ENCODE measurements at places on chromosomes 2 and 18. TPM values are rescaled to one million over a fixed set of nuclear protein-coding genes. Genes with fewer than 3 reads are reported as not detected.

The CROCC2 gene
- total RNA-seq: not detected

The ANKRD30B gene
- not detected for total RNA-seq

The FBXO48 gene
- 0.33 TPM for total RNA-seq

The MCM6 gene
- total RNA-seq: 16.4 TPM

The ME2 gene
- total RNA-seq: 31.8 TPM

The CREG2 gene
- total RNA-seq: 2.8 TPM

The SLC14A1 gene
- 0.38 TPM for total RNA-seq

The IGFBP2 gene
- total RNA-seq: 588 TPM

The NEB gene
- total RNA-seq: 0.13 TPM

The TACR1 gene
- total RNA-seq: not detected

The ZAP70 gene
- not detected for total RNA-seq

The CD207 gene
- total RNA-seq: not detected

The ACSL3 gene
- total RNA-seq: 110 TPM

The GALNT5 gene
- 2.4 TPM for total RNA-seq

The GLI2 gene
- 25.5 TPM for total RNA-seq

The GRB14 gene
- total RNA-seq: 51.3 TPM

The CD28 gene
- not detected for total RNA-seq

The DYNAP gene
- not detected for total RNA-seq

The GPAT2 gene
- total RNA-seq: under 0.01 TPM

The ITGA4 gene
- total RNA-seq: 37.3 TPM

The MYOM1 gene
- 0.13 TPM for total RNA-seq

The RAB27B gene
- 3.0 TPM for total RNA-seq

The CLEC4F gene
- total RNA-seq: not detected

The CRYGC gene
- not detected for total RNA-seq

The ONECUT2 gene
- under 0.01 TPM for total RNA-seq

The CFC1B gene
- not detected for total RNA-seq

The STON1 gene
- total RNA-seq: 2.1 TPM

The RAX gene
- not detected for total RNA-seq

The DAPL1 gene
- 5.3 TPM for total RNA-seq

The EFR3B gene
- 1.1 TPM for total RNA-seq

The WNT6 gene
- total RNA-seq: not detected

The CNOT9 gene
- 44.2 TPM for total RNA-seq

The TSGA10 gene
- total RNA-seq: 1.6 TPM

The STARD6 gene
- total RNA-seq: not detected

The LCLAT1 gene
- 27.4 TPM for total RNA-seq

The GREB1 gene
- total RNA-seq: 0.51 TPM

The PRKAG3 gene
- not detected for total RNA-seq

The TP53I3 gene
- 46.9 TPM for total RNA-seq

The AQP4 gene
- total RNA-seq: not detected

The TMEM200C gene
- 1.0 TPM for total RNA-seq

The CCDC74A gene
- total RNA-seq: 65.8 TPM

The BUB1 gene
- 5.5 TPM for total RNA-seq

The CTLA4 gene
- not detected for total RNA-seq

The PDCD1 gene
- total RNA-seq: not detected

The IL36A gene
- not detected for total RNA-seq

The MC5R gene
- not detected for total RNA-seq

The LRRC30 gene
- not detected for total RNA-seq

The STPG4 gene
- 0.98 TPM for total RNA-seq

The AFF3 gene
- 7.4 TPM for total RNA-seq

The DPP4 gene
- 42.3 TPM for total RNA-seq

The KRTCAP3 gene
- total RNA-seq: 0.49 TPM

The TNFAIP6 gene
- total RNA-seq: 1.1 TPM

The NETO1 gene
- 15.0 TPM for total RNA-seq

The CEBPZ gene
- 17.1 TPM for total RNA-seq

The KIAA2012 gene
- total RNA-seq: not detected

The AMER3 gene
- not detected for total RNA-seq

The FAM117B gene
- total RNA-seq: 3.3 TPM
